ENCODE measurements at places on chromosomes 4 and X.

DNA sequence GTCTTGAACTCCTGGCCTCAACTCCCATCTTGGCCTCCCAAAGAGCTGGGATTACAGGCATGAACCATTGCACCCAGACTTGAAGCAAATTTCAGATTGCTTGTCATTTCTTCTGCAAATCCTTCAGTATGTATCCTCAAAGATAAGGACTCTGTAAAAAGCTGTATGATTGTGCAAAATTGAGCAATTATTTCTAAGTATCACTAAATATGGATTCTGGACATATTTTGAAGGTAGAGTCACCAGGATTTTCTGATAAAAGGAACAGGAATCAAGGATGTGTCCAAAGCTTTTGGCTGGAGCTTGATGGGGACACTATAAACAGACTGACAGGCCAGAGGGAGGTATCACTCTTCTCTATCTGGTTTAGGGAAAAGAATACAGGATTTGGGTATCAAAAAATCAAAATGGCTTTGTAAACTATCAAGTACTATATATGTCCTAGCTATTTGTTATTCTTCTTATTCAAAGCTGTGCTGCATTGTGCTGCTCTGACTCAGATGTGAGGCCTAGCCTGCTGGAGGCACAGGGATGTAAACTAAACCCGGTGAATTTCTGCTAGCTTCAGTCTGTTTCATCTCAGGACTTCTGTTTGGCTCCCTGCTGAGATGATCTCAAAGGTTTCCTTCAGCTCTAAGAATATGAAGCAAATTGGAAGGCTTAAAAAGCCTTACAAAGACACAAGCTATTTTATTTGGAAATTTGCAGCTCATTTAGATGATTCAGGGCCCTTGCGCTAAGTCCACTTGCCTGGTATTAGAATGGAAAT lies 8.3 kb downstream of the RPS4X start:
- no peak for DNase-seq

- no peak for DNase-seq
Observed at GRCh38 chrX:38249965-38250364, 29.3 kb upstream of the SRPX start.

GRCh38 chr4:168759959-168760527 lies 250.0 kb downstream of the CBR4 start:
- no peak for DNase-seq

GRCh38 chr4:7719354-7720174 lies 220.1 kb downstream of the AFAP1 start:
- peak; percentile 35 for DNase-seq

GRCh38 chr4:183276106-183276505 lies 44.0 kb downstream of the CLDN22 start:
- no peak for DNase-seq

DNA sequence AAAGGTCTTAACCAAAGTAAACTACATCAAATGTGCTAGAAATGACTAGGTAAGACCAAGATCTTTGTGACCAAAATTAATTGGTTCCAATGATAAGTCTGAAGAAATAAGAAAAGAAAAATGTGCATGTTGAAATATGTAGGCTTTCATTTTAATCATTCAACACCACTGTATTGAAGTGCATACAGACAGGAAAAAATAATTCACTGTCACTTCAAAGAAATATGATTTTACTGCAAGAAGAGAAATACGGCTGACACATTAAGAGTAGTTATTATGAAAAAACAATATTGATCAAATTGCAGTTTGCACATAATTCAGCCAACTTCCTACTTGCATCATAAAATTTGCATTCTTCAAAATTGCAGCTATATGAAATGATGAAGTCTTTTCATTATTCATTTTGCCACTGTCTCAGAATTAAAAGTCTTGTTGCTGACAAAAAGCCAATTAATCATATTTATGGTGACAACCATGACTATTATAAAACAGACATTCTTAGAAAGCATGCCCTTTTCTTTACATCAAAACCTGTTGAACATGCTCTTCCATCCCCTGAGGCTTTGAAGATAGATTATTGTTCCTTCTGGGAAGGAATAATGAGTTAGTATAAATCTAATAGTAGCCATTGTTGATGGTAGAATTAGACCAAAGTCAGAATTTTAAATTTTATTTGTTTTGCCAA lies 405.9 kb upstream of the MAD2L1 start:
- DNase-seq: no peak

DNA sequence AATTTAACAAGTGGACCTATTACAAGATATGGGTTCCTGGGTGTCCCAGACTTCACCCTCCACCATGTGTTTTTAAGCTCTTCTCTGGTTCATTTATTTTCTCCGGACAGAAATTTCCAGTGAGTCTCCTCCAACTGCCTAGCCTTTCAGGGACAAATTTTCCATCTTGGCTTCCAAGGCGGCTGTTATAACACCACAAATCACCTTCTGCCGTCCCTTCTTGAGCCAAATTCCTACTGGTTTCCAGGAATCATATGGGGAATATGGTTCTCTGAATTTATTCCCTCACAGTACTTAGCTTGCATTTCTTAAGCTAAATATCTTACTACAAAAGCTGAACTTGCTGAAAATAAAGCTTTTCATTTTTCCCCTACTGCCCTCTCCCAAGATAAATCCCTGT lies 18.8 kb downstream of the NEXMIF start:
- DNase-seq: no peak

GRCh38 chrX:41475191-41475590 lies 28.0 kb downstream of the NYX start:
- no peak for DNase-seq

GRCh38 chr4:127498366-127498765 lies 134.4 kb upstream of the INTU start:
- no peak for DNase-seq

DNA sequence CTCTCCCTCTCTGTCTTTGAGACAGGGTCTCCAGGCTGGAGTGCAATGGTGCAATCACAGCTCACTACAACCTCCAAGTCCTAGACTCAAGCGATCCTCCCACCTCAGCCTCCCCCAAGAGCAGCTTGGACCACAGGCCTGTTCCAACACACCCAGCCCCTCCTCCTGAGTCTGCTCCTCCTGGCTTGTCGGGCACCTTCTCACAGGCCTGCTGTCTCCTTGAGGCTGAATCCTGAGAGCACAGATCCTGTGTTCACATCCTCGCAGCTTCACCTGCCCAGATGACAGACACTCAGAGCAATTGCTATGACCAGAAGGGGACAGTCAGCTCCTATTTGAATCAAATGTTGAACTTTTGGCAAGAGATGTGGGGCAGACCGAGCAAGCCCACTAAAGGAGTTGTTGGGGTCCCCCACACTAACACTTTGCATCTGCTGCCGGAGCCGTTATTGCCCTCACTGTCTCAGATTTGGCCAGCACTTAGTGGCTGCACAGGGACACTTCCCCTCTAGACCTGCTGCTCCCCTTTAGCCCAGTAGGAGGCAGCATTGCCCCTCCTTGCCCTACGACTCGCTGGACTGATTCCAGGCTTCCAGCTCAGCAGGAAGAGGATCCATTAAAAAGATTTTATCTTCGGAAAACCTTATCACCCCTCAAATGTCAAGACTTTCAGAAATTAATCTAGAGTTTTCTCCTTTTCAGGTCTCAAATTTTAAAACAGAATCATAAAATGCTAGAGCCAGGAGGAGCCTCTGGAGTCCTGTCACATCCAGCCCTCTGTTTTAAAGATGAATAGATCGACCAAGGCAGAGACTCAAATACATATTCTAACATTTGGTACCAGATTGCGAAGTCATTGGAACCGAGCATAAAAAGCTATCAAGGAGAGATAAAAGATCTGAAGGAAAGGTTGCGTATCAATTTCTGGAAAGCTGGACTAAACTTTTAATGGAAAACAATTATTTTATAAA lies 113.7 kb downstream of the USP46 start:
- DNase-seq: peak; percentile 18

- DNase-seq: no peak
Observed at GRCh38 chr4:26048378-26048882, 134.4 kb downstream of the SMIM20 start.

DNA sequence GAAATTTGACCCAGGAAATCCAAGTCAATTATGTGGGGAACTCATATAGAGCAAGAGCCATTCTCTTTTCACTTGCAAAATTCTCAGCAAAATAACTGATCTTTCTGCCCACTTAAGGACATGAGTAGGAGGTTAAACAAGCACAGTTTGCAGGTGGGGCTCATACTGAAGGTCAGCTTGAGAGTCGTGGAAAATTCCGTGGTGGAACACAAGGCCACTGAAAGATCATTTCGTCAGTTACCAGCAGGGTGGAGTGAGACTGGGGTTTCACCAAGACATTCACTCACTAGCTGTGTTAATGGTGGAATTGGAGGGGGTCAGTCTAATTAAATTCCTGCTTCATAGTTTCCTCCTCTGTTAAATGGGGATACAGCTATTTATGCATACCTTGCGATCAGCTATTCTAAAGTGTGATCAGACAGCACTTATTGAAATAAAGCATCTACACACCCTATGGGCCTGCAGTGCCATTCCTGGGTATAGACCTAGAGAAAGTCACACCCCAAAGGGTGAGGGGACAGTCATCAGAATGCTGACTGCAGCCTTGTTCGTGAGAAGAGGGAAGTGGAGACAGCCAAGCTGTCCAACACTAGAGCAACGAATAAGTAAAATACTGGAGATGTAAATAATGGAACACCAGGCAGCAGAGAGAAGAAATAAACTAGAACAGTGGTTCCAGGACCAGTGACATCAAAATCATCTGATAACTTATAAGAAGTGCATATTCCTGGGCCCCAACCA lies 42.7 kb upstream of the CLNK start:
- no peak for DNase-seq

DNA sequence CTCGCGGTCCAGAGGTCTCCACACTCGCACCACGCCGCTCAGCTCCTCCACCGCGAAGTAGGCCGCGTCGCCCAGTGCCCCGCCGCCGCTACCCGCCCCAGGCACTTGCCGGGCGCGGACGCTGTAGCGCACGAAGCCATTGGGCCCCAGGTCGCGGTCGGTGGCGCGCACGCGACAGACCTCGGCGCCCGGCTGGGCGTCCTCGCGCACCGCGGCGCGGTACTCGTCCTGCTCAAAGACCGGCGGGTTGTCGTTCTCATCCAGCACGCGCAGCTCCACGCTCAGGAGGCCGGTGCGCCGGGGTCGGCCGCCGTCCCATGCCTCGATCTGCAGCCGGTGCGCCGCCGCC lies 1.4 kb downstream of the DCHS2 start:
- no peak for DNase-seq

DNA sequence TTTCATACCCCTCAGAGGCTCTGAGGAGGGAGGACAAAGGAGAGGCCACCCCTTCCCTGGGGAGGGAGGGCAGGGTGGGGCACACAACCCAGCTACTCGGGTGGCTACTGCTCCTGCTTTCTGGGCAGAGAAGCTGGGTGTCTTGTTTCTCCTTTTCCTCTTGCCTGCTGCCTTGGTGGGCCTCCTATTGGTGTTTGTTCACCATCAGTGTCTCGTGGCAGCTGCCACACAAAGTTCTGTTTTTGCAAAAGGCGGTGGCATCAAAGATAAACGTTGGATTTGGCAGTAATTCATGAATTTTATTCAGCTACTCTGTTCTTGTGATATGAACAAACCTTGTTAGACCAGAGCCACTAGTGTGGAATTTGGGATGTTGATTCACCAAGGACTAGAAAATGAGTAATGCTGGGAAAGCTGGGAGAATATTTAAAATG lies 153.0 kb upstream of the SCML1 start:
- no peak for DNase-seq

- DNase-seq: no peak
Observed at GRCh38 chrX:72297953-72298730, 7.6 kb downstream of the CITED1 start.

GRCh38 chr4:20276848-20277247 lies 25.1 kb downstream of the SLIT2 start:
- no peak for DNase-seq

DNA sequence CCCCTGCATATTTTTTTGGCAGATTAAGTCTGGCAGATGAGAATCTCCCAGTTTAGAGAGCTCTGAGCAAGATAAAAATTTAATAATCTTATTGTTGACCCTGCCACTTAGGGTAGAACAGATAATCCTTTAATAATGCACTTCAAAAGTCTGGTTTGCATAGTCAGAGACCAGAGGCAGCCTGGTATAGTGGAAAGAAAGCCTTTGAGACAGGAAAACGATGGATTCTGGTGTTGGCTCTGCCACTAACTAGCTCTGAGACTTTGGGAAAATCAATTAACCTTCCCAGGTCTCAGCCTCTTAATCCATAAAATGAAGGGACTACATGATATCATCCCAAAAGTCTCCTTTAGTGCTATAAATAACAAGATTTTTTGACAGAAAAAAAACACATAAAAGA lies 824.5 kb downstream of the STIM2 start:
- no peak for DNase-seq

- DNase-seq: no peak
Observed at GRCh38 chr4:153541456-153542096, 75.4 kb downstream of the TMEM131L start.

GRCh38 chr4:78525559-78525958 lies 26.0 kb upstream of the ANXA3 start:
- DNase-seq: no peak

- no peak for DNase-seq
Observed at GRCh38 chrX:57353472-57354132, 67.1 kb downstream of the FAAH2 start.

DNA sequence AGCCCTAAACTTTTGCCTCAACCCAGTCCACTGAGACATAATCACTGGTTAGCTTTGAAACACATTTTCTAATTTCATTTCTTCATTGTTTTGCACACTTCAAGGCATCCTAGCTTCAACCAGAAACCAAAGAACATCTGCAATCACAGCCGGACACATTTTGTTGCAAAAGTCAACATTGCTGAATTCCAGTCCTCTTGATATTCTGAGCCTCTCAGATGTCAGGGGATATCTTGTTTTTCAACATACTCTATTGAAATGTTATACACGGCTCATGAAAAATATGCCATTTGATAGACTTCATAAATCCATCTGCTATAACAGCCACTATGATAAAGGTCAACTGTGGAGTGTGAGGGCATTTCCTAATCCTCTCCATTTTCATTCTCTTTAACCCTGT lies 241.6 kb upstream of the PUDP start:
- no peak for DNase-seq

- no peak for DNase-seq
Observed at GRCh38 chr4:14087459-14087858, 459.9 kb upstream of the BOD1L1 start.

DNA sequence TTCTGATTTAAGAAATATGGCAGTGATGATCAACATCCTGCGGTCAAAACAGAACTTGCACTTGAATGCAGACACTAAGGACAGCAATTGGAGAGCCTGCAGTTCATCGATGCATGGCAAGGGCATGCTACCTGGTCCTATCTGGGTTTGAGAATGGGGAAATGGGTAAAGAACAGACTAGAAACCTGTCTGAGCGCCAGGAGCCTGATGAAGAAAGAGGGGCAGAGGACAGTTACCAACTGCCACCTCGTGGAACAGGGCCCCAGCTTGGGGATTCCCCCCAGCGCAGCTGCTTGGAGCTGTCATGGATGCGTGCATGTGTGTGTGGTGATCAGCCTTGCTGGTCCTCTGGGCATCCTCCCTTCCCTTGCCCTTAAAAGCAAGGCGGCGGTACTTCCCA lies 30.2 kb upstream of the NKRF start:
- DNase-seq: no peak

- no peak for DNase-seq
Observed at GRCh38 chrX:39117101-39117500, 315.8 kb downstream of the MID1IP1 start.

Data from thymus (tissue), 14 donors.